ENCODE measurements at places on chromosomes 12 and 14. TPM values are rescaled to one million over a fixed set of nuclear protein-coding genes. Genes with fewer than 3 reads are reported as not detected.

Gene PPP1CC
- 84.8 TPM for total RNA-seq

DNA sequence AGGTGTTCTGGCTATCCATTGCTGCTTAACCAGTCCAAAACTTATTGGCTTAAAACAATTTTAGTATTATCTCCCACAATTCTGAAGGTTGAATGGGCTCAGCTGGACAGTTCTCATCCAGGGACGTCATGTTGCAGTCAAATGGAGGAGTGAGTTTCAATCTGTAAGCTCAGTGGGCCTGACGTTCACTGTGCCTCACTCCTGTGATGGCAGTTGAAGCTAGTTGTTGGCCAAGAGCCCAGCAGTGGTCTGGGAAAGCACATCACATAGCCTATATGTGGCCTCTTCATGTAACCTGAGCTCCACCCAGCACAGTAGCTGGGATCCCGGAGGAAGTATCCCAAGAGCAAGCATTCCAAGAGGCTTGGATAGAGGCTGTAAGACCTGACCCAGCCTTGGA is 40.6 kb upstream of the CDKN3 start:
- no peak for DNase-seq

GRCh38 chr12:112798048-112798760 is 6.7 kb downstream of the RPH3A start:
- DNase-seq: no peak

GRCh38 chr14:46048127-46048526 is 603.5 kb downstream of the RPL10L start:
- DNase-seq: peak; percentile 27

DNA sequence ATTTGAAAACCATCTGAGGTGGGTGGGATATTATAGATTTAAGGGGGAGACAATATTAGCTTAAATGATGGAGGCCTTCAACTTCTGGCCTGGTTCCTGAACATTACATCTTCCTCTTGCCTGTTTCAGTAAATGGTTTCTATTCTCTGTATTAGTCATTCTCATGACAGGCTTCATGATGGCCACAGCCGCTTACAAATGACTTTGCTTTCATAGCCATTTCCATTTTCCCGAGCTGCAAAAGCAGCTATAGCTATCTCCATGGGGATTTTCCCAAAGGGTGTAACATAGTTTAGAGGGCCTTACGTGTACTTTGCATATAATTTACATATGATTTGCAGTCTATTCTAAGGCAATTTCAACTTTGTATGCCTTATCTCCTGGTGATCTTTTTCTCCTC is 121.8 kb downstream of the NRXN3 start:
- no peak for DNase-seq

GRCh38 chr12:79617696-79618095 is 73.1 kb downstream of the PAWR start:
- DNase-seq: no peak

- DNase-seq: no peak
These were observed 105.9 kb upstream of the BCAT1 start for GRCh38 chr12:25054783-25055144.

DNA sequence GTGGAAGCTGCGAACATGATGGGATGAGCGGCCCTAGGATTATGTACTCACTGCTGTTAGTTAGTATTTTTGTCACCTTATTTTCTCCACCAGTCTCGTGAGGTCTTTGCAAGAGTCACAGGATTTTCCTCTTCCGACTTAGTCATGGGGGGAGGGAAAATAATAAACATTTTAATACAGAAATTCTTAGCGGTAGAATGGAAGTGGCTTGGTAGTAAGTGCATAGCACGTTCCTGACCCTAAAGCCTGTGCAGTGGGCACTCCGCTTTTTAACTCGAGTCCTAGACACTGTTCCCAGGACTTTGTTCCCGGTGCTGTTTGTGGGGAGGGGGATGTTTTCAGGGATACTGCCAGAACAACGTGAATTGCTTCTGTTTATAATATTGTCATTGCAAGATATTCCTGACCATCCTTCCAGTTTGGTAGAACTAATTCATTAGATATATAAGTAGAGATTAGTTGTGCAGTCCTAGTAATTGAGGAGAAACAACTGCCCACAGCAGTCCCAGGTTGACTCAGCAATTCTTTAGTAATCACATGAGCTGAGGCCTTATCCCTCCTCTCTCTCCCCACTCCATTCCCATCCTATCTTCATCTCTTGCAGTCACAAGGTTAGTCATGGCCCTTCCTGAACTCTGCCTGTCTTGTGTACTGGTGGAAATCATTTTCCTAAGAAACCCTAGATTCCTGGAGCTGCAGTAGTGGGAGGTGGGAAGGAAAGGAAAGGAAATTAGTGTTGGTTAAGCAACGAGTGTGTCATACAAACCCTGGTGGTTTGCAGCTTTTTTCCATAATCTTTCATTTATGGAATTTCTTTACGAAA is 799 bp downstream of the SLC38A6 start:
- peak; percentile 34 for DNase-seq

Gene SERPINA1
- total RNA-seq: 315 TPM

DNA sequence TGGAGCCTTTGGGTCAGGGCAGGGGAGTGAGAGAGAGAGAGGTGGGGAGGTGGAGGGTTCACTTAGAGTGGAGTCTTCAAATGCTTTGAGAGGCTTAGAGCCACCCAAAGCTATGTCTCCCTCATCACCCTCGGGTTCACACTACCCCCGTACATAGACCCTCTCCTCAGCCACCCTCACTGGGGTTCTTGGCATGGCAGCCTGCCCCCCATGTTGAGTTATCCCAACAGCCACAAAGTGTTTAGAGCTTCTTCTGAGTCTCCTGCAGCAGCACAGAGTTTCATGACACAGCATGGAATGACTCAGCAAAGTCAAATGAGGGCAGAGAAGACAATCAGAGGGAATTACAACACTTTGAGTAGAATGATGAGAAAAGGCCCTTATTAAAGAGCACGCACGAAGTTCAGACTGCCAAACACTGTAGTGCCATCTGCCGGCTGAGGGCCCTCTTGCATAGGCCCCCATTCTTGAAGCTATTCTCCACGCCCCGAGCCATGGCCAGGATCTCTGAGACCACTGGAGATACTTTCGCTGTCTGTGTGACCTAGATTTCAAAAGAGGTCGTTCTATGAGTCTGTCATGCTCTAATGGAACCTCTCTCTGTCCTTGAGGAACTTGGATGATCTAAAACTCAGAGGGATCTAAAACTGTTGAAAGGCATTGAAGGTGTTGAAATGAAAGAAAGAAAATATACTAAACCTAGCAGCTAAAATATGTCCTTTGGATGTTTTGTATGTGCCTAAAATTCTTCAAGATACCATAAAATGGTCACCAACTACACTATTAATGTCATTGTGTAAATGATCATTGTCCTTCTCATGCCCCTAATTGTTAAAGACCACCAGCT is 221.9 kb downstream of the PELI2 start:
- peak; percentile 87 for DNase-seq

GRCh38 chr12:132873724-132874123 is 13.7 kb downstream of the CHFR start:
- DNase-seq: no peak
